ENCODE measurements at places on chromosomes 7 and 10.

- no peak for DNase-seq
These were observed 101.5 kb downstream of the FOXL3 start for GRCh38 chr7:391411-391951.

DNA sequence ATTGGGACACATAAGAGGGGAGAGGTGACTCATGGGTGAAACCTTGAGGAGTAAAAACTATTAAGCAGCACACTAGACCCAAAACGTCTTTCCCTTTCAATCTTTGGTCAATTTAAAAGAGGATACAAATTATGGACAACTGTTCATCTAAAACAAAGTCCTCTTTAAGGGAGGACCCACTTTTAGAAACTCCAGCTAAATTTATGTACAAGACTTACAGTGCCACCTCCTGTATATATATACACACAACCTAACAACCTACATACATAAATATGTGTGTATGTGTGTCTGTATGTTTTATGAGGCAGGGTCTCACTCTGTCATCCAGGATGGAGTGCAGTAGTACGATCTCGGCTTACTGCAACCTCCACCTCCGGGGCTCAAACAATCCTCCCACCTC is 18.1 kb upstream of the ZC3HAV1 start:
- DNase-seq: no peak

GRCh38 chr7:5237286-5237685 is 45.5 kb upstream of the SLC29A4 start:
- no peak for DNase-seq

- DNase-seq: no peak
These were observed 645.2 kb upstream of the IGFBP3 start for GRCh38 chr7:46566097-46566774.

DNA sequence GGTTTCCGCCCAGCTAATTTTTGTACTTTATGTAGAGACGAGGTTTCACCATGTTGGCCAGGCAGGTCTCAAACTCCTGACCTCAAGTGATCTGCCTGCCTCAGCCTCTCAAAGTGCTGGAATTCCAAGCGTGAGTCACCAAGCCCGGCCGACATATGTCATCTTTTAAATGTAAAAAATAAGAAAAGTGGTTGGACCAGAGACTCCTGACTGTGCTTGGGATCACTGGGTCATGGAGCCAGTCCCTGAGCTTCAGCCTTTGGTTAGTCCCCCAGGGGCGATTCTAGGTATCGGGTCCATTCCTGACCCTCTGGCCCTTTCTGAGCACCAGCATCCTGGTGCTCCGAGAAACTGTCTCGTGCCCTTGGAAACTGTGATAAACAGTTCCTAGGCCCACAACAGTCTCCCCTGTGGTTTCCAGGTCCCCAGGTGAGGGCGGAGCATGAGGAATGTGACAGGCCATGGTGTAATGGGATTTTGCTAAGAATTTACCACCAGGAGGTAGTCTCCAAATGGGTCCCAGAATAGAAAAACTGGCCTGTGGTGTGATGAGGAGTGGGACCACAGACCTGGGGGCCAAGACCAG is 32.8 kb downstream of the UBTD1 start:
- DNase-seq: no peak

DNA sequence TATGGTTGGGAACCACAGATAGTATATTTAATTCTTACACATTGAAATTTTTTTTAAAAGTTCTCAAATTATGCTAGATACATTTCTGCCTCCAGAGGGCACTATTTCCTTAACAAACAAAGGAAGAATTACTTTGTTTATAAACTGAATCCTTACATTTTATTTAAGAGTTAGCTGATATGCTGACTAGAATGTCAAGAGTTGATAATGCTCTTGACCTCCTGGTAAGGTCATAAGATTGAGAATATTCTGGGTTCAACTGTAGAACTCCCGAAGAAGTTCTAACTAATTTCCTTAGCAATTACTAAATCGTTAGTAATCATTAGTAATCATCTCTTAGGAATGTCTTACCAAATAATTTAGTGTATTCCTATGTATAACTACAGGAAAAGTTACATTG is 95.3 kb upstream of the CYP26C1 start:
- no peak for DNase-seq

DNA sequence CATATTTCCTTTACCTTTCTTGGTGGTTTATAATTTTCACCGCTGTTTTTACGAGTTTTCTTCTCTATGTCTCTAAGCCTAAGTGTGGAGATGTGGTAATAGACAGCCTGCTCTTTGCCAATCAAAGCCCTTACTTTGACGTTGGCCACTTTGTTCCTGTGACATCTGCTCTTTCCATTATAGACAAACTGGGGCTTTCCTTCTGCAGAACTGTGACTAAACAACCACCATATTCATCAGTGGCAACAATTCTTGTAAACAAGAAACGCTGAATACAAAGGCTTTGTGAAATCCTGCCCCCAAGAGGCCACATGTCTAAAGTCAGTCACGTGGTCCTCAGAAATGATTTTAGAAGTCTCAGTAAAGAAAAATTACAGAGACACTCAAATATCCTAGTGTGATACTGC is 59.6 kb upstream of the CAPZA2 start:
- DNase-seq: no peak

GRCh38 chr10:22433875-22434274 is 88.6 kb downstream of the SPAG6 start:
- no peak for DNase-seq

GRCh38 chr10:90047243-90047729 is 345.9 kb downstream of the KIF20B start:
- no peak for DNase-seq

- DNase-seq: no peak
These were observed 111.8 kb downstream of the OAT start for GRCh38 chr10:124306922-124307371.

DNA sequence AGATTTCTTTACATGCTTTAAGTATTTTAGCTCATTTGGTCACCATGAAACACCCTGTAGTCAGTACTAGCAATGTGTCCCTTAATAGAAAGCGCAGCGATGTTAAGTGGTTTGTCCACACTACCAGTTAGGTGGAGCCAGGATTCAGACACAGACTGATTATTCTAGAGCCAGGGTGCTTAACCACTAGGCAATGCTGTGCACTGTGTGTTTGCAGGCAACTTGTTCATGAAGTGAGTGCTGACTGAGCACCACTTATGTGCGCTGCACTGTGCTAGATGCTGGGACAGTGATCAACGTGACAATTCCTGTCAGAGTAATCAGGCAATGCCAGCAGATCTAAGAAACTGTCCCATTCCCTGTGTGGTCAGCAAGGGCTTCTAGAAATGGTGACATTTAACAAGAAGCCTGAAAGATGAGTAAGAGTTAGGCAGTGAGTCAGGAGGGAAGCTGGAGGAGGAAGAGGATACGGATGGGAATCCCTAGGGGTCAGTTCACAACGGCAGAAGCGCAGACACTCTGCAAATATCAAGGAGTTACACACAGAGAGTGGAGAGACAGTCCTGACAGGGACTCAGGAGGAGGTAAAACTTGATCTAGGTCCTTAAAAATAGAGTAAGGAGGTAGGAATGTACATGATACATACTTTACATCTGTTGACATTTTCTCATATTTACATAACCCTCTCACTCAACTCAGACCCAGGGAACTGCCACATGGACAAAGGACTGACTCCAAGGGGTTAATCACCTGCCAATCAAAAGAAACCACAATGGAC is 69.7 kb upstream of the EGR2 start:
- DNase-seq: no peak
